Ovary (tissue), 10 donors: ENCODE measurements at places on chromosomes 7 and 10. TPM values are rescaled to one million over a fixed set of nuclear protein-coding genes. Genes with fewer than 3 reads are reported as not detected.

The CALML3 gene
- not detected for total RNA-seq

The SP4 gene
- 22.1 TPM for total RNA-seq

The MKI67 gene
- not detected for total RNA-seq

The MUC3A gene
- total RNA-seq = not detected

The GIMAP2 gene
- total RNA-seq = 6.0 TPM

The KLLN gene
- 0.36 TPM for total RNA-seq

The GIMAP7 gene
- total RNA-seq = 3.2 TPM

The SFTPA1 gene
- 0.45 TPM for total RNA-seq

The AKR1C2 gene
- total RNA-seq = 17.4 TPM

The CNPY1 gene
- total RNA-seq = not detected

The EGR2 gene
- total RNA-seq = 5.7 TPM

The FAM237B gene
- not detected for total RNA-seq

The ITPRID1 gene
- not detected for total RNA-seq

The PRF1 gene
- 1.4 TPM for total RNA-seq

The CDHR1 gene
- 0.56 TPM for total RNA-seq

The CLRN3 gene
- 0.24 TPM for total RNA-seq

- H3K27me3 ChIP-seq = no peaks in the 10 kb centered on the region
- no peak overlapping the region for H3K27ac ChIP-seq
- no peaks in the 10 kb centered on the region for H3K4me1 ChIP-seq
- H3K36me3 ChIP-seq = no peaks in the 10 kb centered on the region
Observed at GRCh38 chr7:134370135-134370534, 53.4 kb upstream of the SLC35B4 start.

GRCh38 chr7:127366680-127367079 is 25.8 kb downstream of the ZNF800 start:
- H3K4me3 ChIP-seq = no peak overlapping the region
- H3K27ac ChIP-seq = no peak overlapping the region
- H3K36me3 ChIP-seq = no peaks in the 10 kb centered on the region
- no peaks in the 10 kb centered on the region for H3K27me3 ChIP-seq
- no peak for DNase-seq

DNA sequence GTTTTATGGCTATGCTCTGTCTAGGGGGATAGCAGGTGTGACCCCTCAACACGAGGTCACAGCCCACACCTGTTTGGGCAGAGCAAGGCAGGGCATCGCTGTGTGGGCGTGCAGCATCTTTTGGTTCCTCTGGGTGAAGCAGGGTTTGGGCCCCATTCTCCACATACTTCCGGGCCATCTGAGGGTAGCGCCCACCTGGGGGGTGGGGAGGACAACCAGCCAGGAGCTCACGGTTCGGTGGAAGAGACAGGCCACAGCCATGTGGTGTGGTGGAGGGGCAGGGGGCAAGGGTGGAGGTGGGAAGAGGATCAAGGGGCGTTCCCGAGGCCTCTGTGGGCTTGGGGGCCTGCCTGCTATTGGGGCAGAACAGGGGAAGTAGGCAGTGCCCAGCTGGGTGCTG is 2.4 kb downstream of the SH2B2 start:
- peaks cover 7% of the 10 kb centered on the region for H3K4me1 ChIP-seq
- H3K27me3 ChIP-seq = no peaks in the 10 kb centered on the region
- no peak overlapping the region for H3K4me3 ChIP-seq
- no peaks in the 10 kb centered on the region for H3K36me3 ChIP-seq
- no peak for DNase-seq

DNA sequence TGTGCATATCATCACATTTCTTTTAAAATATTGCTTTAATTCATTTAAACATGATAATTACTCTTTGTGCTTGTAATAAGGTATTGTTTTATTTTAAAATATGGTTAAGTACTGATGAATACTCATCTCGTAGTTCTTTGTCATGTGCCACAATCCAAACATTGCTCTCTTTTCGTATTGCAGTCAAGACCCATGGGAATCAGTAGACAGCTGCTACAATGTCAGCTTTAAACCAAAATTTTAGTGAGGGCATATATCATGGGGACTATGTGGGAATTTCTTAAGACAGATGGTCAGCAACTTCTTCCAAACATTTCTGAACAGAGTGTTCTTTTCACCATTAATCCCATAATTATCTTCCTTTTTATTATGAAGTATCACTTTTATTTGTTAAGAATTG is 77.2 kb upstream of the FZD1 start:
- H3K27me3 ChIP-seq = no peaks in the 10 kb centered on the region
- H3K4me1 ChIP-seq = peaks cover 2% of the 10 kb centered on the region
- H3K4me3 ChIP-seq = no peak overlapping the region
- H3K27ac ChIP-seq = no peak overlapping the region
- no peaks in the 10 kb centered on the region for H3K36me3 ChIP-seq

DNA sequence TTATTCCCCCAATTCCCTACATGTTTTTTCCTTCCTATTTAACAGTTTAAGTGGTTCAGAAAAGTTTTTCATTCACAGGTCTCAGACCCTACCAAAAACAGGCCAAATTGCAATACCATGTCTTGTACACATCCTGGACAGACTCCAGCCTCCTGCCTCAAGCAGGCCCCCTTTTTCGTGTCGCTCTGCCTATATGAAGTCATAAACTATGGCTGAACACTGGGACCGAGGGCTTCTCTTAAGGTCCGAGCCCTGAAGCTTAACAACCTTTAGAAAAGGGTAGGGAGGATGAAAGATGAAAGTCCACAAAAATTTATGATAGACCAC is 1.4 kb downstream of the FBXW4 start:
- peak overlapping the region; percentile 93 for H3K27ac ChIP-seq
- H3K36me3 ChIP-seq = no peaks in the 10 kb centered on the region
- peak; percentile 25 for DNase-seq
- H3K4me3 ChIP-seq = peak overlapping the region; percentile 56
- H3K4me1 ChIP-seq = peaks cover 8% of the 10 kb centered on the region
- no peaks in the 10 kb centered on the region for H3K27me3 ChIP-seq

GRCh38 chr7:94160719-94161435 is 156.7 kb upstream of the BET1 start:
- H3K27me3 ChIP-seq = no peaks in the 10 kb centered on the region
- no peak overlapping the region for H3K4me3 ChIP-seq
- H3K36me3 ChIP-seq = no peaks in the 10 kb centered on the region
- no peak for DNase-seq

- no peaks in the 10 kb centered on the region for H3K27me3 ChIP-seq
- H3K27ac ChIP-seq = no peak overlapping the region
- no peak for DNase-seq
- H3K4me1 ChIP-seq = peaks cover 8% of the 10 kb centered on the region
Observed at GRCh38 chr7:44629829-44630522, 23.5 kb downstream of the OGDH start.

GRCh38 chr7:91876391-91877133 is 3.9 kb downstream of the MTERF1 start:
- no peak for DNase-seq
- no peaks in the 10 kb centered on the region for H3K27me3 ChIP-seq
- peaks cover 3% of the 10 kb centered on the region for H3K4me1 ChIP-seq
- no peak overlapping the region for H3K4me3 ChIP-seq

DNA sequence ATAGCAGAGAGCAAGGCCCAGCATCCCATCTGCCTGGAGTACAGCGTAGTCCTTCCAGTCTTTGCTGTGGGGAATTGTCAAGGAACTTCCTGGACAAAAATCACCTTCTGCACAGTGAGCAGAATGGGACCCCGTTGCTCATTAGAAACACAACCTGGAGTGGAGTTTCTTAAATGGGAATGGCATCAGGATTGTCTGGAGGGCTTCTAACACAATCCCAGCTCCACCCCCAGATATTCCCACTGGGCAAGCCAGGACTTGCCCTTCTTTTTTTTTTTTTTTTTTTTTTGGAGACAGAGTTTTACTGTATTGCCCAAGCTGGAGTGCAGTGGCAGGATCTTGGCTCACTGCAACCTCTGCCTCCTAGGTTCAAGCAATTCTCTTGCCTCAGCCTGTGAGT is 356.4 kb downstream of the GALNT17 start:
- no peak overlapping the region for H3K27ac ChIP-seq
- no peak for DNase-seq
- H3K36me3 ChIP-seq = no peaks in the 10 kb centered on the region
- no peaks in the 10 kb centered on the region for H3K27me3 ChIP-seq
- no peaks in the 10 kb centered on the region for H3K4me1 ChIP-seq
- H3K4me3 ChIP-seq = no peak overlapping the region

DNA sequence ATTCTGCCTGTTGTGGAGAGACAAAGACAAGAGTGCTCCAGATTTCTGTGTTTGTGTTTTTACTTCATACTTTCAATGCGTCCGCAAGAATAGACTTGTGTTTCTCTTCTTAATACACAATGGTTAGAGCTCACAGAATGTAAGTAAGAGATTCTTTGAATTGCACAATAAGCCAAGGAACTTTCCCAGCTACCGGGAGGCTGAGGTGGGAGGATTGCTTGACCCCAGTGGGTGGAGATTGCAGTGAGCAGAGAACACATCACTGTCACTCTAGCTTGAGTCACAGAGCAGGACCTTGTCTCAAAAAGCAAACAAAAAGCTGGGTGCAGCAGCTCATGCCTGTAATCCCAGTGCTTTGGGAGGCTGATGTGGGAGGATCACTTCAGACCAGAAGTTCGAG is 250.7 kb upstream of the MYO3A start:
- H3K36me3 ChIP-seq = no peaks in the 10 kb centered on the region
- no peaks in the 10 kb centered on the region for H3K27me3 ChIP-seq
- no peak overlapping the region for H3K4me3 ChIP-seq
- peaks cover 2% of the 10 kb centered on the region for H3K4me1 ChIP-seq
- DNase-seq = no peak
- no peak overlapping the region for H3K27ac ChIP-seq

GRCh38 chr7:2452074-2452507 is 24.1 kb downstream of the GRIFIN start:
- H3K4me3 ChIP-seq = peak overlapping the region; percentile 12
- no peak overlapping the region for H3K27ac ChIP-seq
- DNase-seq = no peak
- H3K27me3 ChIP-seq = no peaks in the 10 kb centered on the region
- no peaks in the 10 kb centered on the region for H3K36me3 ChIP-seq

DNA sequence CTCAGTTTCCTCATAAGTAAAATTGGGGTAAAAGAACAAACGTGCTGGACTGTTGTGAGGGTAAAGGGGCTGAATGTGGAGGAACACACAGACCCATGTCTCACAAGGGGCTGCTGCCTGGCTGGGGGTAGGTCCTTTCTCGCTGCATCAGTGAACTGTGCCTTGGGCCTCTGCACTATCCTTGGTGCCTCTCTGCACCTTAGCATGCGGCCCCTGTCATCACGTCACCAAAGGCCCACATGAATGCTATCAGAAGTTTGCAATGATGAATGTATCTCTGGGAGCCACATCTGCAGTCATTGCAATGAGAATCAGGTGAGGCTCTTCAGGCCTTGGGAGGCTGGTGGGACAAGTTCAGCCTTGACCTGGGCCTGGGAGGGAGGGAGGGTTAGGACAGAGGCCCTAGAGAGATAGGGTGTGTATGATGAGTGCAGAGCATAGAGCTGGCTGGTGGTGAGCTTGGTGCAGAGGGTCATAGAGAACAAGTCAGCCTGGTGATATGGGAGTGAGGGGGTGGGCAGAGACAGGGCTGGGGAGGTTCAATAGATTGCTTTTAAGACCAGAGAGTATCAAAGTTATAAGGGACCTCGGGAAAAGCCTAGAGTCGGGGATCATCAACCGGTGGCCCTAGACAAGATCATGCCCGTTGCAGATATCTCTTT is 308.4 kb downstream of the RPS24 start:
- no peaks in the 10 kb centered on the region for H3K36me3 ChIP-seq
- no peaks in the 10 kb centered on the region for H3K27me3 ChIP-seq
- no peak overlapping the region for H3K27ac ChIP-seq
- no peak for DNase-seq
- no peak overlapping the region for H3K4me3 ChIP-seq

DNA sequence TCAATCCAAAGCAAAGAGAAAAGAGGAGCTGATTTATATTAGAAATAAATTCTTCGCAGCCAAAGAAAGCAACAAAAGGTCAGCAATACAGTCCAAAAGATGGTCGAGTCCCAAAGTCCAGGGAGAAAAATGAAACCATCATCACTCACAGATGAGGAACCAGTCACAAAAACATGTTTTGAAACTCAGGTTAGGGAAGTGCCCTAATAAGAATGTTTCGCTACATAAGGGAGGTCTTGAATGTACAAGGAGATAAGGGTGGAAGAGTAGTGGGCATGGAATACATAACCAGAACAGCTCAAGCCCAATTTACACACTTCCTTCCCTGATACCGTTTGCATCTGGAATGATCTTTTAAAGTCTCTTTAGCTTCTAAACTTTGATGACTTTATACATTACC is 53.6 kb downstream of the VPS41 start:
- no peak overlapping the region for H3K27ac ChIP-seq
- H3K27me3 ChIP-seq = no peaks in the 10 kb centered on the region
- H3K36me3 ChIP-seq = no peaks in the 10 kb centered on the region
- H3K4me3 ChIP-seq = no peak overlapping the region

DNA sequence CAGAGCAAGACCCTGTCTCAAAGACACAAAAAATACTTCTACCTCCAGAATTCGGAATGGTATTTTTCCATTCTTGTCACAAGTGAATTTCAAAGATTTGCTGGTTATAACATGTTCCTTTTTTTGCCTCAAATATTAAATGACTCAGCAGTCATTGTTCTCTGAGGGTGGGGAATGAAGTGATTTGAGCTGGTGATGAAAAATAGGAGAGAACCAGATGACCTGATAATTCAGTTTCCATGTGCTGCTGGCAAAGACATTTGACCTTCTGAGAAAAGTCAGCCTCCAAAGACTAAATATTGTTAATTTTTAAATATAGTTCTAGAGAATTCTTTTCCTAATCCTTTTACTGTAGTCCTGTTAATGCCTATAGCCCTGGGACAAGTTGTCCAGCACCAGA is 78.9 kb downstream of the CACNB2 start:
- H3K27me3 ChIP-seq = no peaks in the 10 kb centered on the region
- no peak for DNase-seq
- H3K27ac ChIP-seq = no peak overlapping the region

DNA sequence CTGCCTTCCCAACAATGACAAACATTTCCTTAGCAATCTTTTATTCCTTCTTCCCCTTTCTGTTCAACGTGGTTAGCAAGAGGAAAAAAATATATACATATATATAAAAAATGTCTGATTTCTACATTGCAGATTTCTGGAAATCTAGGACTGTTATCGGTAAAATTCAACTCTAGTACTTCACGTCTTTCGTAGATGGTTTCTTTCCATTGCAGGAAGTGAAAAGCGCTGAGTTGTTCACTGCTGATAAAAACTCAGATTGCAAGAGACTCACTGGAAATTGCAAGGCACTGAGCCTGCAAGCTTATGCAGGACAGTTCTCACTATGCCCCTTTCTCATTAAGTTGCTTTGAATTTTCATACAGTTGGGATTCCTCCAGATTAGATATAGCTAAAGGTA is 23.9 kb downstream of the KIN start:
- no peaks in the 10 kb centered on the region for H3K4me1 ChIP-seq
- no peak overlapping the region for H3K4me3 ChIP-seq
- no peak for DNase-seq

- H3K4me1 ChIP-seq = peaks cover 3% of the 10 kb centered on the region
Observed at GRCh38 chr10:75685187-75685586, 253.8 kb downstream of the LRMDA start.

GRCh38 chr10:131737543-131738395 is 163.0 kb upstream of the PPP2R2D start:
- DNase-seq = no peak
- no peak overlapping the region for H3K4me3 ChIP-seq
- no peaks in the 10 kb centered on the region for H3K36me3 ChIP-seq
- H3K27me3 ChIP-seq = no peaks in the 10 kb centered on the region

GRCh38 chr7:38068461-38068860 is 109.6 kb upstream of the STARD3NL start:
- H3K36me3 ChIP-seq = no peaks in the 10 kb centered on the region
- H3K27ac ChIP-seq = no peak overlapping the region
- H3K27me3 ChIP-seq = no peaks in the 10 kb centered on the region
- H3K4me1 ChIP-seq = no peaks in the 10 kb centered on the region
- no peak overlapping the region for H3K4me3 ChIP-seq

GRCh38 chr7:75054744-75055143 is 18.9 kb downstream of the RCC1L start:
- H3K27ac ChIP-seq = peak overlapping the region; percentile 73
- H3K4me3 ChIP-seq = no peak overlapping the region
- DNase-seq = peak; percentile 56
- H3K36me3 ChIP-seq = no peaks in the 10 kb centered on the region
- peaks cover 22% of the 10 kb centered on the region for H3K4me1 ChIP-seq
